EL (cell line): ENCODE measurements at places on chromosomes 2 and 18.
A peak's percentile ranks its signal among the peaks of the same experiment; 100 is the strongest.

GRCh38 chr2:105744909-105745853, at the start of gene NCK2:
TSS of gene NCK2 (plus strand) at chr2:105744912. CDS start at chr2:105855064, 110,152 bp downstream.
- DNase-seq: peak; percentile 33

DNA sequence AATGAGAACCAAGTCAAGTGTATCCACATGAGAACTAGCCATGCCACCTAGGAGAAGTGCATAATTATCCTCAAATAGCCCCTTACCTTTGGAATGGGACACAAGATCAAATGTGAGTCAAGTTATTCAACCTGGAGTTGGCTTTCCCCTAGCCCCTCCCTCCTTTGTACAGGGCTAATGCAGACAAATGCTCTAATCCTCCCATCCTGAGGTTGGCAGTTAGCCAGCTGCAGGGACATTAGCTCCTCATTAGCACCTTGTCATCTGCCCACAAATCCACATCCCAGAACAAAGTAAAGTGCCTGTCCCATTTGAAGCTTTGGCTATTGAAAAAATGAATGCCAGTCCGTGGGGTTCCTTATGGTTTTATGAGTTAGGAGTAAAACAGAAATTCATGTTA, 294.1 kb upstream of the FANCL start:
- DNase-seq: no peak

DNA sequence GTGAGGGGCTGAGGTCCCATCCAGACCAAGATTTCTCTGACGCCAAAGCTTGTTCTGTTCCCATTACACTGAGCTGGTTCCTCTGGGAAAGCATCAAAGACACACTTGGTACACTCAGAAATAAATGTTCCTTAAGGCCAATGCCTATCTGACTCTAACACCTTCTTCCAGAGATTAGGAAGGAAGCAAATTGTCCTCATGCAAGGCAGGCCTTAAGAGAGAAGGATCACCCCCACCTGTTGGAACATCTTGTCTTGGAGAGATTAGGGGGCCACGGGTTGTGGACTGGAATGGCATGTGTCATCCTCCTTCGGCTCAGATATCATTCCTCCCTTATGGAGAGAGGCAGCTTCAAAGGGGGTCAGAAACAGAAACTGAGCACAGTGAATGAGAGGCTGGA, 100.2 kb downstream of the ANKRD44 start:
- DNase-seq: no peak

- no peak for DNase-seq
Measured at GRCh38 chr2:104443145-104443544, 410.8 kb upstream of the POU3F3 start.

GRCh38 chr2:199955339-199956061, at the start of the genes MAIP1 and TYW5:
TSS of gene MAIP1 (plus strand) at chr2:199955582. CDS start at chr2:199955799, 217 bp downstream.
TSS of gene TYW5 (minus strand) at chr2:199955491. CDS start at chr2:199955470, 21 bp downstream.
- peak; percentile 86 for DNase-seq

DNA sequence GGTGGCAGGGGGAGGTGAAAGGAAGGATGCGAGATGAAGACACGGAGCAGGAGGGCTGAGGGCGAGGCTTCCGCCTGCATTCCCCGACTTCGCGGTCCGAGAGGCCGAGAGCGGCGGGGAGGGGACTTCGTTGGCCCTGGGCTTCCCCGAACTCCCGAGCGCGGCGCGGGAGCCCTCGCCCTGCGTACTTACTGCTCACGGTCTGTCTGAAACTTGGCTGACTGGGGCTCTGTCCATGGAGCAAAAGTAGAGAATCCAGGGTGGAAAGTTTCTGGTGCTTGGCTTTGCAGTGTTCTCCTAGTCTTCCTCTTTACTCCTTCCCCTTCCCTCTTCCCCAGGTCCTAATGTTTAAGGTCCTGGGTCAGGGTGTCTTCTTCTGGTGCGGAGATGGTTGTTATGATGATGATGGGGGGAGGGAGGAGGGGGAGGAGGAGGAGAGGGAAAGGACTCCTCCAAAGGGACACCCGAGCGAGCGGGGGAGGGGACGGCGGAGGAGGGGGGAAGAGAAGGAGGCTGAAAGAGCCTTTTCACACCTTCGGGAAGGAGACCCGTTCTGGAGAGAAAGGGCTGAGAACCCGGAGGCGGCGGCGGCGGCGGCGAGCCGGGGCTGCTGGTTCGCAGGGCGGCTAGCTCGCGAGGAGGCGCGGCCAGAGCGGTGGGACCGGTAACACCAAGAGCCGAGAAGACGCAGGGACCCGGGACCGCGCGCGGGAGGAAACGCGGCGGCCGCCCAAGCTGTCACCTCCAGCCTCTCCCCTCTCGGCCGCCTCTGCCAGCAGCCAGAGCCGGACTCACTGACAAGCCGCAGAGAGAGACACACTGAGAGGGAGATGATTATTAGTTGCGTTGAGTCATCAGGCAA, at the start of gene SATB2:
SATB2 (minus strand) TSS at position 793 of the 862 bp plus-strand sequence. CDS start 1,902 bp downstream, outside the sequence.
- peak; percentile 81 for DNase-seq

GRCh38 chr2:118657466-118657865, 190.0 kb downstream of the EN1 start:
- DNase-seq: no peak

GRCh38 chr2:165582409-165582808, 112.9 kb downstream of the CSRNP3 start:
- no peak for DNase-seq

DNA sequence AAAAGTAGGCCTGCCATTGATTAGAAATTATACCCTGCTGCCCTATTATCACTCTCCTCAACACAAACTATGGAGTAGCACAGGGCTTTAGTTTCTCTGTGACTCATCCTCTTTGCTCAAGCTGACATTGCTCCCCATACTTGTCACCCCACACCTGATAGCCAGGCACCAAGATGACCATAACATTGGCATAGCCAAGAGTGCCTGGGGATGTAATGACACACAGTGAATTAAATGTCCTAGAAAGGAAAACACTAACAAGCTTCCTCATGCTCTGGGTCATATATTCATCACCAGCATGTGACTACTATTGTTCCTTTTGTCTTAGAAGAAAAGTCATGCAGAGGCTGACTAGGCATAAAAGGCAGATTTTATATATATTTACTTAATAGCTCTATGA, 137.8 kb upstream of the RND3 start:
- peak; percentile 28 for DNase-seq

- DNase-seq: no peak
Measured at GRCh38 chr2:239977111-239977510, 48.0 kb downstream of the NDUFA10 start.

- DNase-seq: no peak
Measured at GRCh38 chr18:75815767-75816166, 388.3 kb upstream of the SMIM21 start.

DNA sequence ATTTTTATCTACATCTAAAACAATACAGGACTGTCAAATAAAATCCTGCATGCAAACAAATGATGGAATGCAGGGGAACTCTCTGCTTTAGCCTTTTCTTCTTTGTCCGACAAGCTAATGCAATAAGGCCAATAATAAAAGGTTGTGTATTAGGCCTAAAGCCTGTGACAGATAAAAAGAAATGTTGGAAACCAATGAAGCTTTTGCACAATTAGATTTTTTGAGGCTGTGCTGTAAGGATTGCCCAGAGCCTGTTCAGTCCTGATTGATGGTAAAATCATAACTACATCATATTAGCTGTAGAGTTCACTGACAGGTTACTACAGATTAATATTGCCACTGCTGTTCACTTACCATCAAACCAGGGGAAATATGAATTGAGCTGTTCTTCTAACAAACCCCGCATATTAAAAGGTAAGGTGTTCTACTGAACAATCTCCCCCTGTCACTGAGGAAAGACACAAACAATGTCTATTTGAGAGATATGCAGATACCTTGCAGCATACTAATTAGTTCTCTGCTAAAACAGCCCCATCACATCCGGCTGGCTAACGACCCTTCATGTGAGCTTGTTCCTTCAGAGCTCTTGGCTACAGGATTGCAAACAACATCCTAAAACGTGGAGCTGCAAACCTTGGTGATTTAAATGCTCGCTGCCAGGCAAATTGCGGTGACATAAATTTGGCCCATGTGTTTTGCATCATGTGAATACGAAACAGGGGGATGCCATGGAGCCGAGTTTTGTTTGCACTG, 305.4 kb downstream of the MTX2 start:
- no peak for DNase-seq

DNA sequence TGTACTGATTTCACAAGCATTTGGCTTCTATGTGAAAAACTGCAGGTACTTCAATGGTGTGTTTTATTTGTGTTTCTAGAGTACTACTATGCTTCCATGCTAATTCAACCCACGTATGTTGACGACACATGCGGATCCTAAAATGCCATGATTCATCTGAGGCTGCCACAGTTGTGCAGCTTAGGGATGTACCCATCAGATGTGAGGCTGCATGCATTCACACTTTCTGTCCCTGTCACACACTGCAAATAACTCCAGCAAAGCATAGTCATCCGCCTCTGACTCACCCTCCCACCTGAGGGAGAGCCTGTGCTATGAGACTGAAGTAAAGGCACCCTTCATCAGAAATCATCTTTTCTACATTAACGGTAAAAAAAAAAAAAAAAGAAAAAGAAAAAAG, 22.1 kb upstream of the SERTAD2 start:
- no peak for DNase-seq

- no peak for DNase-seq
Measured at GRCh38 chr2:219810895-219811294, 183.5 kb downstream of the SLC4A3 start.

GRCh38 chr2:128548461-128548891, 229.8 kb upstream of the HS6ST1 start:
- no peak for DNase-seq

- DNase-seq: no peak
Measured at GRCh38 chr2:224937887-224938286, 104.4 kb downstream of the DOCK10 start.

GRCh38 chr2:25470806-25471205, 129.1 kb upstream of the DNMT3A start:
- no peak for DNase-seq

DNA sequence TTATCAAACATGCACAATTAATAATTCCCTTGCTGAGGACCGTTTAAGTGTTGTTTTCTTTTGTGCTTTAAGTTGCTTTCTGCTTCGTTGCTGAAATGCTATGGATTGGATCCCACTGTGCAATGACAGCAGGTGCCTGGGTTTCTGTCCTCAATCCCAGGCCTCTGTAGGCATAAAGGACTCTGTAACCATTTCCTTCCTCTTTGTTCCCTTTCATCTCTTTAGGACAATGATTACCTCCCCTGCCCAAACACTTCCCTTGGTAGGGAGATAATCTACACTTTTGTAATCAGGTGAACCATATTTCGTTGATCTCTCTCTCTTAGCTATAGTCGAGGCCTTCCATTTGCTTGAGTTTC, 58.6 kb upstream of the LYPD6B start:
- no peak for DNase-seq

- DNase-seq: no peak
Measured at GRCh38 chr2:15727396-15728244, 136.0 kb downstream of the DDX1 start.

DNA sequence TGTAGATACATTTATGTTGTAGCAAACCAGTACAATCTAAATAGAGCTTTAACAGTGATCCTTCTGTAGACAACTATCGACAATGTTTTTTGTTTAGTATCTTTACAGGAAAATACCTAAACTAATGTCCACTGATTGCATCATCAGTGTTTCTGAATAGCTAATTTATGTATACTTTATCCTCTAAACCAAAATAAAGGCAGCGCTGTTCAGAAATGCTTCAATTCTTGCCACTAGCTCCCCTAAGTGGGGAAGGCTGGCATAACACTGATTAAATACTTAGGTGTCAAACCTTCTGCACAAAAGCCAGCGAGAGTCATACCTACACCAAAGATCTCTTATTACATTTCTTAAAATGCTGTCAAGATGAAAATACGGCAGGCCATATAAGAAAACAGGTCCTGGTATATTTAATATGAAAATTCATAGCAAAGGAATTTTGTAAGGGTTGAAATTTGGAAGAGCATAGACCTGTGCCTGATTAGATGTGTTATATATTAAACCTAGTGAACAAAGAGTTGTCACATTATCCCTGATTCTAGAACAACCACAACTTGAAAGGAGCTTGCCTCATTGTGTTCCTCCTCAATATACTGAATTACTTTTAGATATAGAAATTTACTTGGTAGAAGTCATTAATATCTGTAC, 1693.4 kb upstream of the SLC39A10 start:
- no peak for DNase-seq

DNA sequence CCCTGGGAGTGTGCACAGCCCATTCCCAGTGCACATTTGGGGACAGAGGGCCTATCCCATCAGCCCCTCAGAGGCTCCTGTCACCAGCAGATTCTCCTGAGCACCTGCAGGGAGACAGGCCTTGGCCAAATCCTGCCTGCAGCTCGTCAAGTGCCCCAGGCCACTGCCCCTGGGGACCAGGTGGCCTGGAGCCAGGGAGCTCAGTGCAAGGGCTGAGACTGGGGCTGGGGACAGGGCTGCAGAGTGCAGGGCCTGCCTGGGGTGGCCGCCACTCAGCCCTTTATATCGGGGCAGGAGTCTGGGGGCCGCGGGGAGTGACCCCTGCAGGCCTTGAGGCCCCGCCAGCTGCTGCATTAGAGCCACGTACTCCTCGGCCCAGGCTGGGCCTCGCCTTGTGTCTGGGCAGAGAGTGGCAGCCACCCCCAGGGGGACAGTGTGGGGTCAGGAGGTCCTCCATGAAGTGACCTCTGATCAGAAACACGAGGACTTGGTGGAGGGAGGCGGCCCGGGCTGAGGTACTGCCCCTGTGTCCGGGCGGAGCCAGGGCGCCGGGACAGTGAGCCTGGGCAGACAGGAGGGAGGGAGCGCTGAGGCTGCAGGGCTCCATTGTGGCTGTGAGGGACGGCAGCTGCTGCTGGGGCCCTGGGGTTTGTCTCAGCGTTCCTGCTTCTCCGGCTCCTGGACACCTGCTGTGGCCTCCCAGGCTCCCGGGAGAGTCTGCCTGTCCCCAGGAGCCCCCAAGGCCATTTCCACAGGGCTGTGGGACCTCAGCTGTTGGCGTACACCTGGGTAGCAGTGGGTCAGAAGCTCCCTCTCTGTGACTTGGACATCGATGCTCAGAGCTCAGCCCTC, 24.2 kb downstream of the GPC1 start:
- DNase-seq: no peak

GRCh38 chr2:173982918-173983317, 17.7 kb upstream of the SP3 start:
- no peak for DNase-seq

GRCh38 chr2:112047537-112048235, 7.4 kb upstream of the TMEM87B start:
- DNase-seq: no peak
